ENCODE measurements at places on chromosomes 1 and 21.

- no peak for DNase-seq
Observed at GRCh38 chr1:229035054-229035747, 235.7 kb upstream of the RAB4A start.

DNA sequence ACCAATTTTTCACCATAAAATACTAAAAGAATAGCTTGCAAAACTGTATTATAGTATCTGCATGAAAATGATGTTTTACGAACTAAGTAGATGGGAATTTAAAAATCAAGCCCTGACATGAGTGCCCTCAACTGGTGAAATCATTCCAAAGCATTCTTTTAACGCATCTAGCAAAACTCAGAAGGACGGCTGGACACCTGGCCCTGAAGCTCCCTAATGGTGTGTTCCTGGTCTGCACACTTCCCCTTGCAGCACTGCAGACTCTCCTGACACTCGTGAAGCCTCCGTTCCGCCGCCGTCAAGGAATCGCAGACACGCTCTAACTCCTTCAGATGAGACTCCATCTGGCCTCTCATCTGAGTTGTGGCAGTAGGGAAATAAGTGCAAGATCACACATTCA lies 39.9 kb downstream of the ODF2L start:
- no peak for DNase-seq

- DNase-seq = no peak
Observed at GRCh38 chr1:66342707-66343106, 191.2 kb upstream of the SGIP1 start.

- no peak for DNase-seq
Observed at GRCh38 chr1:65279070-65279779, 30.1 kb upstream of the DNAJC6 start.
